ENCODE measurements at places on chromosomes 1 and 21.

GRCh38 chr1:170332801-170333200 lies 187.0 kb downstream of the NTMT2 start:
- no peak for DNase-seq

GRCh38 chr1:56931211-56931610 lies 34.6 kb downstream of the C8B start:
- no peak for DNase-seq

- DNase-seq = no peak
These were observed 19.9 kb downstream of the LCE3E start for GRCh38 chr1:152546704-152547103.

- no peak for DNase-seq
These were observed 322.0 kb downstream of the CAMTA1 start for GRCh38 chr1:7107109-7107830.
